NCI-H2227 treated with DMSO at 0.1 percent for 48 hours (cell line): ENCODE measurements at places on chromosomes 7 and 10.

- no peak for DNase-seq
Observed at GRCh38 chr7:139047970-139048369, 12.1 kb upstream of the ZC3HAV1L start.

GRCh38 chr10:88987243-88987725 is 3.3 kb upstream of the FAS start:
- no peak for DNase-seq

GRCh38 chr10:13310518-13311176 is 10.8 kb upstream of the PHYH start:
- DNase-seq, result no peak

- DNase-seq, result no peak
Observed at GRCh38 chr10:5927306-5927705, 37.3 kb downstream of the FBH1 start.

- peak; percentile 3 for DNase-seq
Observed at GRCh38 chr10:78529262-78529661, 495.6 kb downstream of the RPS24 start.
